ENCODE measurements at places on chromosomes 2 and 18.

DNA sequence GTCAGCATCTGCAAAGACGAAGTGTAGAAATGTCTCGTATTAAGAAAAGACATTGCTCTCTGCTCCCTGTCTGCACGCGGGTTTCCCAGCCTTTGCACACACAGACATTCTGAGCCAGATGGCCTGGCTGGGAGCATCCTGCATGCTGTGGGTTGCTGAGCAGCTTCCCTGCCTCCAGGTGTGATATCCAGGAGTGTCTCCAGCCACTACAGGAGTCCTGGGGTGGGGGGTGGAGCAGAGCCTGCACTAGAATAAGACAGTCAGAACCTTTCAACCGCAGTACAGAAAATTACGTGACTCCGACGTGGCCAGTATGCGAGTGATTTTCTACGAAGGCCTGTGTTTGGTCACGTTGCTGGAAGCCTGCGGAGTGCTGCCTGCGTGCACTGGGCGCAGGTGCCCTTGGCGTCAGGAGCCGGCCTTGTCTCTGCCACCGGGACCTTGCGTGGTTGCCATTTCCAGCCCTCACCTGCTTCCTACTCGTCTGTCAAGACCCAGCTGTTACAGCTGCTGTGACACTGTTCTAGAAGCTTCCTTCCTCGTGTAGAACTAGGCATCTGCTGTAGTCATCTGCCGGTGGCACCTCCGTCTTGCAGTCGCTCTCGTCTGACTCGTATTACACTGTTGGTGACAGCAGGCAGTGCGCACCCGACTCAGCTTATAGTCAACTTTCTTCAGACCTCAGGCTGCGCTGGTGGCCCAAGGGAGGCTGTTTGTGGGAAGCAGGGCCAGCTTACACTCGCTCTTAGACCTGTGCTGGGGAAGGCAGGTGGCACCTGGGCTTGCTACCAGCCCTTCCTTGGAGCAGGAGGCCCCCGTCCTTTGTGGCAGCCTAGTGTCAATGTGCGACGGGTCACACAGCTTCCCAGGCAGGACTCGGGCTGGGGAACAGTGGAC lies 11.2 kb downstream of the CTDP1 start:
- no peak for DNase-seq

DNA sequence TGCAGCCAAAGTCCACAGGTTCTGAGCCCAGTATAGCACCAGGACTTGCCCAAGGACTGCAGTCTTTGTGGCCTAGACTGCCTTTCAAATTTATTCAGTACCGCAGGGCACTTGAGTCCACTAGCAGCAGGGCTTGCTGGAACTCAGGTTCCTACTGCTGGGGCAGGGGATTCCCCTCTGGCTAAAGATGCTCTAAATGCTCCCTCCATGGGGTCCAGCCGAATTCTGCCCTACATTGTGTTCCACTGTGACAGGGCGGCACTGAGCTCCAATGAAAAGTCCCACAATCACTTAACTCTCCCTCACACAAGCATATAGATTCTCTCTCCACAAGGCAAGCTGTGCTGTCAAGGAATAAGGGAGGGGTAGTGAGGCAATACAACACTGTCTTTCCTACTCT lies 518.1 kb upstream of the VRK2 start:
- no peak for DNase-seq

GRCh38 chr2:68689553-68690537 lies 44.8 kb upstream of the ARHGAP25 start:
- DNase-seq: no peak

GRCh38 chr2:200270732-200271131 lies 35.8 kb upstream of the SPATS2L start:
- no peak for DNase-seq

DNA sequence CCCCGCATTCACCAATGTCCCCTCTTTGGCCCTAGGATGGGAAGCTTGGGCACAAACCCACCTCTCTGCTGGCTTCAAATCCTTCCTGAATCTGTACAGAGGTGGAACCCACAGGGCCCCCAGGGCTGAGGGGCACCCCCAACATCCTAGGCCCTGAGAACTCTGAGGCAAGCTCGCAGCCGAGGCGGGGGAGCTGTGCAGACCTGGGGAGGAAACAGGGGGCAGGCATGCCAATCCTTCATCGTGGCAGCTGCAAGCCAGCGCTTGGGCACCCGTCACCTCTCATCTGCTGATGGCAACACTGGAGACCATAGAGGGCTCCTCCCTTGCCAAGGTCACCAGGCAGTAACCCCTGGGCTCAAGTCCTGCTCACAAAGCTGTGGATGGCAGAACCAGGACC lies 10.8 kb downstream of the ECEL1 start:
- no peak for DNase-seq

DNA sequence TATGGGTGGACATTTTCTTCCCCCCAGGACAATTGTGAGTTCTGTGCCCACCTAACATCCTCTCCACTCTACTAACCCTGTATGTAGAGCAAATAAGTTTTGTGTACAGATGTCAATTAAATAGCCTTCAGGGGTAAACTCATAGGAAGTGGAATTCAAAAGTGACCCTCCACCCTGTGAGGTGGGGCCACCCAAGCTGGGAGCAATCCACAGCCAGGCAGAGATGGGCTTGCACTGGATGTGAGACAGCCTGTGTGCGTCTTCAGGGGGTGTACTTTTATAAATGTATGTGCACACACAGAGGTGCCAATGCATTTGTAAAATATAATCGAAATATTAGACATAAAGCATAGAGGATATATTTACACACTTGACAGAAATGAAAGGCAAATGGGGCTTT lies 33.1 kb upstream of the ATP6V1B1 start:
- no peak for DNase-seq
